Naive thymus-derived CD8-positive, alpha-beta T cell (primary cell): ENCODE measurements at places on chromosomes 1 and 21. TPM values are rescaled to one million over a fixed set of nuclear protein-coding genes. Genes with fewer than 3 reads are reported as not detected.
A peak's percentile ranks its signal among the peaks of the same experiment; 100 is the strongest.

- no peak for DNase-seq
- H3K27me3 ChIP-seq, result peaks cover 7% of the 10 kb centered on the region
- H3K36me3 ChIP-seq, result peaks cover 4% of the 10 kb centered on the region
- no peak overlapping the region for H3K27ac ChIP-seq
- no peaks in the 10 kb centered on the region for H3K4me1 ChIP-seq
- no peak overlapping the region for H3K4me3 ChIP-seq
These were observed 14.3 kb upstream of the SEC16B start for GRCh38 chr1:177984136-177984525.

Gene FBLIM1
- total RNA-seq, result not detected

DNA sequence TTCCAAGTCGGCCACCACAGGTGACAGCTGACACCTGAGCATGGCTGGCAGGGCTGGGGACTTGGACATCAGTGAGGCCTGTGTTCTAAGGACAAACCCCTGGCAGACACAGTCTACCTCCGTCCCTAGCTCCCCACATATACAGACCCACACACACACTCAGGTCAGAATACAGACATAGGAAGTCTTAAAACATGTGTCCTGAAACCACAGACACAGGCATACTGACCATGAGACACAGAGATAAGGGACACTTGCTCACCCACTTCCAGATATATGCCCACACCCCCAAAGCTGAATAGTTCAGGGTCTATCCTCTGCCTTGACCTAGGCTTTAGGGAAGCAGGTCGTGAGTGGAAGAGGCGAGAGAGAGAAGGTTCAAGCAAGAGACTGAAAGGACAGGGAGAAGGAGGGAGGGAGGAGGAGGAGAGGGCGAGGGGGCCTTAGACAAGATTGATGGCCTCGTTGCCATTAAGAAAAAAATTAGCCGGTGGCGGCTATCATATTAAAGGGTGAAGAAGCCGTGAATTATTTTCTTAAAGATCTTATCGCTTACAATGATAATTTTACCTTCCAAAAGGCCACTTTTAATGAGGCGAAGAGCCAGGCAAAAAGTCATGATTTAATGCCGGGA is 49.9 kb downstream of the TMEM53 start:
- DNase-seq, result no peak
- no peaks in the 10 kb centered on the region for H3K36me3 ChIP-seq

- H3K4me1 ChIP-seq, result no peaks in the 10 kb centered on the region
- no peak overlapping the region for H3K4me3 ChIP-seq
- no peaks in the 10 kb centered on the region for H3K36me3 ChIP-seq
- peak overlapping the region; percentile 37 for H3K27ac ChIP-seq
These were observed 12.9 kb upstream of the ENO1 start for GRCh38 chr1:8891401-8891800.

Gene KLHDC9
- total RNA-seq, result 0.96 TPM

GRCh38 chr21:24424776-24425175 is 1182.5 kb downstream of the MRPL39 start:
- no peak for DNase-seq
- H3K36me3 ChIP-seq, result peaks cover 2% of the 10 kb centered on the region
- no peak overlapping the region for H3K4me3 ChIP-seq
- H3K4me1 ChIP-seq, result peaks cover 11% of the 10 kb centered on the region
- no peaks in the 10 kb centered on the region for H3K27me3 ChIP-seq

DNA sequence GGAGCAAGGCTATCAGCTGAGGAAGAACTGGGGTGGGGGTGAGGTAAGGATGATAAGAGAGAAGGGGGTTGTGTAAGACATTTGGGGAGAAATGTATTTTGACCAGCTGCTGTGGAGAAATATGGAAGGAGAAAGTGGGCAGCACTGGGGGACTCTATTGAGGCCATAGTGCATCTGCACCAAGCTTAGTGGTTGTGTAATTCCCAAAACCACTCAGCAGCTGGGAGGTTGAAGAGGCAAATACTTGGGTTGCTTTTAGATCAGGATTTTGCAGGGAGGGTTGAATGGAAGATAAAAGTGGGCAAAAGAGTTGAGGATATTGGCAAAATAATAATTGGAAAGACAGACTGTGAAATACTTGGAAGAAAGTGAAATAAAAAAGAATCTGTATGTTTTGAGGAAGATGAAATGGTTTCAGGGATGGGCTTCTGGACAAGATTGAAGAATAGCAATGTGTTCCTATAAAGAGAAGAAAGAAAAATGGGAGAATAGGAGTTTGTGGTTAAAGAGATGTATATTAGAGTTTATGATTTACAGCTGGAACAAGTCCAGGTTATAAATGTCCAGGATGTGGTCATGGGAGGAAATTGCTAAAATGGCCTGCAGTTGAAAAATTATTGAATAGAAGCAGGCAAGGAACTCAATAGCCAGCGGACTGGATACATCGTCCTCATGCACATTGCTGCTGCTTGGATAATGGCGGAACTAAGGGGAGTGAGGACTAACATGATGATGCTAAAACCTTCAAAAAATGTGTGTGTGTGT is 162.7 kb downstream of the DNM3 start:
- no peak overlapping the region for H3K27ac ChIP-seq
- DNase-seq, result no peak
- H3K4me1 ChIP-seq, result peaks cover 8% of the 10 kb centered on the region
- no peaks in the 10 kb centered on the region for H3K27me3 ChIP-seq
- no peak overlapping the region for H3K4me3 ChIP-seq

Gene LIN28A
- not detected for total RNA-seq

DNA sequence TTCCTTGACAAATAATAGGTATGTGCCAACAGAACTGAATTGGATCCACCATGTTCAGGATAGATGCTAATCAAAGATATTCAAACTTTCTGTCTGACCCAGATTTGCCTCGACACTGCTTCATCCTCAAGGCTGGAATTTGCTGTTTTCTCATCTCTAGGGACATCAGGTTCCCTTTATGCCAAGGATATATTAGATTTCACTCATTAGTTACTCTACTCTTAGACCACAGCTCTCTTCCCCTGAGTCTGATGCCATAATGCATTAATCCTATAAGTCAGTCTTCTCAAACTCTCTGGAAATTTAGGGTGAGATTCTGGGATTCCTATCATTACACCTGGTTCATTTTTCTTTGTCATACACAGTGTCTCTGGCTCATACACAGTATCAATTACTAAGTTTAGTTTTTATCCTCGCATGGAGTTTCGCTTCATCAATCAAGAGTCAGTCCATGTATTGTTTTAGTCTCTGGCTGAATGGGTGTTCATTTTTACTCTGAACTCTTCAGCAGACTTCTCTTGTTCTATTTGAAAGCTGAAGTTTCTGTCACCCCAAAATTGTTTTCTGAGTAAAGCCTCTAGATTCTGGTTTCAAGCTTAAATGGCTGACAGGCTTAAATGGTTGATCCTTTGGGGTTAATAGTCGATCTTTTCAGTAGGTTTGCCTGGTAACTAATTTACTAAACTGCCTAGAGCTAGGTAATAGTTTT is 9.3 kb upstream of the DCAF6 start:
- no peaks in the 10 kb centered on the region for H3K27me3 ChIP-seq
- no peak overlapping the region for H3K27ac ChIP-seq
- H3K4me3 ChIP-seq, result no peak overlapping the region

DNA sequence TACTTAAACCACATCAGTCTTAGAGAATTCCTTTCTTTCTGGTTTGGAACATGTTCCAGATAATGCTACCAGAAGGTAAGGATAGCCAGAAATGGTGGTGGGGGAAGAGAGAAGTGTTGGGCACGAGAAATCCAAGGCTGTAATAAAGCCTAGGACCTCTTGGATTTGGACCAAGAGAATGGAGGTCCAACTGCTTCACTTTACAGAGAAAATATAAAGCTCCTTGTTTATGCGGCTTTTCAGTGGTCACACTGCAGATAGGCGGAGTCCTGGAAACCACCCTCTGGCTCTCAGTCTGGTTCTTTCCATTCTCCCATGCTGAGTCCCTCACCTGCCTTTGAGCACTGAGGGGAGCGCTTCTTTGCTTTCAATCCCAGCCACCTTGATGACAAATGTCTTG is 87.8 kb downstream of the ADCY10 start:
- H3K36me3 ChIP-seq, result no peaks in the 10 kb centered on the region
- no peak overlapping the region for H3K27ac ChIP-seq
- peaks cover 2% of the 10 kb centered on the region for H3K4me1 ChIP-seq

GRCh38 chr1:182984621-182985020 is 31.7 kb upstream of the SHCBP1L start:
- no peaks in the 10 kb centered on the region for H3K36me3 ChIP-seq
- H3K27ac ChIP-seq, result no peak overlapping the region
- H3K27me3 ChIP-seq, result peaks cover 10% of the 10 kb centered on the region
- no peaks in the 10 kb centered on the region for H3K4me1 ChIP-seq
- no peak overlapping the region for H3K4me3 ChIP-seq

Gene CCDC185
- not detected for total RNA-seq

DNA sequence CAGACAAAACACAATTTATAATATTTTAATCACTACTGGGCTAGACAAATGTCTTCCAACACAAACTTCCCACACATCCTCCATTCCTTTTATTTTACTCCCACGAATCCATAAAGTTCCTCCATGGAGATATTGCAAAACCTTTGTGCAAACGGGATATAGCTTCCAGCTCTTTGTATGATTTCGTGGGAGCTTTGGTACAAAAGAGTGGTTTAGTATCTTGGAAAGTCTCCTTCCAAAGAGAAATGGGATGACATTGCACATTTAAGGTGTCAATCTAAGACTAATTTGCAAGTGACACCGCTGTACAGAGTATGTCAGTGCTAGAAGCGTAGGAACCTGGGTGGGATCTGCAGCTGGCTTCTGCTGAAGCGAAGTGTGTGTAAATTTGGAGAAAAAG is 455.2 kb upstream of the RUNX1 start:
- no peaks in the 10 kb centered on the region for H3K27me3 ChIP-seq
- H3K27ac ChIP-seq, result peak overlapping the region; percentile 99
- DNase-seq, result no peak
- peaks cover 3% of the 10 kb centered on the region for H3K36me3 ChIP-seq

DNA sequence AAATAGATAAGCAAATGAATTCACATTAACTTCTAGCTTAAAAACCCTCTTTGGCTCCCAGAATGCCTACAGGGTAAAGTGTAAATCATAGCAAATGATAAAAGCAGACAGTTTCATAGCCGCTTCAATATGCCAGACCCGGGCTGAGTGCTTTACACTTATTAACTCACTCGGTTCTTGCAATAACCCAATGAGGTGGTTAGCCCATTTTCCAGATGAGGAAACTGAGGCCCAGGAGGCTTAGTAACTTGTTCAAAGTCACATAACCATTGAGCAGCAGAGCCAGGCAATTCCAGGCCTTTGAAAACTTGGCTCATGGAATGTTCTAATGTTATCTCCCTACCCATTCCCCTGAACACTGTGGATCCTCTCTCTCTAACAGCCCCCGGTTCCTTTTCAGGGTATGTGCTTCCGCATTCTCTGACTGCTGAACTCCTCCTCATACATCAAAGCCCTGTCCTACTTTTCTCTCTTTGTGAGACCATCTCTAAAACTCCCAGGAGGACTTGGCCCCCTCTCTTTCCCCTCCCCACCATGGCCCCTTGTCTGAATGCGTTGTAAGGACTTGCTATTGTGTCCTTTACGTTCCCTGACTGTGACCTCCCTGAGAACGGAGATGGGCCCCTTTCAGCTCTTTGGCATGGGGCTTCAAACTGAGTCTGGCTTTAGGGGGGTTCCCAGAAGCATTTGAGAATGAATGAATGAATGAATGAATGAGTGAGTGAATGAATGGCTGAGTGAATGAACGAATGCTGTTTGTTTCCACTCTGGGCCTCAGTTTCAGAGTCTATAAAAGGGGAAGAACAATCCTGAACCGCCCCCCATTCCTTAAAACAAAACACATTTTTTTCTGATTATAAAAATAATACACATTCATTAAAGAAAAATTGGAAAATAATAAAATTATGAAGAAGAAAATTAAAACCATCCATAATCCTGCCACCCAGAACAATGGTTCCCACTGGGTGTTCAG is 15.6 kb upstream of the RUNX3 start:
- H3K4me3 ChIP-seq, result no peak overlapping the region
- no peaks in the 10 kb centered on the region for H3K36me3 ChIP-seq
- no peak for DNase-seq
- H3K27ac ChIP-seq, result no peak overlapping the region

GRCh38 chr1:81221564-81221963 is 579.2 kb upstream of the ADGRL2 start:
- no peaks in the 10 kb centered on the region for H3K4me1 ChIP-seq
- no peak overlapping the region for H3K27ac ChIP-seq
- no peaks in the 10 kb centered on the region for H3K27me3 ChIP-seq
- no peak overlapping the region for H3K4me3 ChIP-seq

- H3K4me1 ChIP-seq, result peaks cover 20% of the 10 kb centered on the region
- no peak overlapping the region for H3K4me3 ChIP-seq
- H3K36me3 ChIP-seq, result peaks cover 60% of the 10 kb centered on the region
- no peak overlapping the region for H3K27ac ChIP-seq
These were observed 56.4 kb downstream of the LHX4 start for GRCh38 chr1:180286417-180286816.

DNA sequence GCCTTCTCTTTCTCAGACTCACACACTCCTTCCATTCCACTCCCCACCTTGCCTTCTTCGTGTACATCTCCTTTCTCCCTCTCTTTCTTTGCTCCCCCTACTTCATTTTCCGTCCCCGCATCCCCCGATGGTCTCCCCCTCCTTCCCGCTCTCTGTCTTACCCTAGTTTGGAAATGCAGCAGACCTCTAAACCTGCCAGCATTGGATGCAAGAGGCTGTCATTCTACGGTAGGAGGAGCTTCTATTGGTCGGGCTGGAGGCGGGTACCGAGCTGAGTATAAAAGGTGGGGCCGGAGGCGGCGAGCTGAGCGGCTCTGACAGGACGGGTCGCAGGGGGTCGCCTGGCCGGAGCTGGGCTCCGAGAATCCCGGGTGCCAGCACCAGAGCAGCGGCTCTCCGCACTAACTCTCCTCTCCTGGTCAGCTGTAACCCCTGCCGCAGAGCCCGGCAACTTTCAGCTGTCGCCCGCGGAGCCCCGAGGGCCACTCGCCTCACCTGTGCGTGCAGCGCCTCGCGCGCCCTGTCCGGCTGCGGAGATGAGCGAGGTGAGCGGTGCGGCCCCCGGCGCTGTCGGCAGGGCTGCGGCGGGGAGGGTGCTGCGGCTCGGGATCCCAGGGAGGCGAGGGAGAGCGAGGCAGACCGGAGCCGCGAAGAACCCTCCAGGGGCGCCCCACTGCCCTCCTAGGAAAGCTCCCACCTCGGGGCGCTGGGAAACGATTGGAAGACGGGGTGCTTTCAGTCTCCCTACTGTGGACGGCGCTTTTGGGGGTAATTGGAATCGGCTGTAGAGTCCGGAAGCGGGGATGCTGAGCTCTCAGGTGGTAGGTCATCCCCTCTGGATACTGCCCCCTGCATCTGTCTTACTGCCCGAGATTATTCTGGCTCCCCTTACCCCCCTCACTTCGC is at the start of gene PCP4L1:
PCP4L1 (plus strand) TSS at position 307 of the 906 bp plus-strand sequence; CDS start at position 537, 230 bp downstream.
- peak within 1 kb of the TSS; percentile 46 for H3K4me3 ChIP-seq
- H3K27me3 ChIP-seq, result peaks cover 26% of the 10 kb centered on the region
- peaks cover 32% of the 10 kb centered on the region for H3K36me3 ChIP-seq
- peak; percentile 16 for DNase-seq

GRCh38 chr1:159185121-159185520 is 13.7 kb downstream of the CADM3 start:
- peaks cover 85% of the 10 kb centered on the region for H3K27me3 ChIP-seq
- no peaks in the 10 kb centered on the region for H3K36me3 ChIP-seq
- H3K4me3 ChIP-seq, result no peak overlapping the region
- no peak for DNase-seq
